ENCODE measurements at places on chromosomes 2 and 18.

DNA sequence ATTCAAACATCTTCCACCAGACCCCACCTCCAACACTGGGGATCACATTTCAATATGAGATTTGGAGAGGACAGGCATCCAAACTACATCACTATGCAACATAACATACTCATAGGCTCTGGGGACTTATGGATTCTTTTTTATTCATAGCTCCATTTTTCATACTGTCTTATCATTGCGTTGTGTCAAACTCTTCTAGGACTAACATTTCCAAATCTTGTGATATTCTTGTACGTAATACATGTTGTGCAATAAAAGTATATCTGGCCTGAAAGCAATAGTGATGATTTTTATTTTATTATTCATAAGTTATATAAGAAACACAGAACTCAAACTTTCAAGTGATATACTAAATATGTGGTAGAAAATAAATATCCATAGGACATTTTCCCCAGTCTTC, 60.6 kb upstream of the ACTR3 start:
- no peak for DNase-seq

- peak; percentile 22 for DNase-seq
Measured at GRCh38 chr2:109376115-109376514, 237.7 kb downstream of the SEPTIN10 start.

- DNase-seq: no peak
Measured at GRCh38 chr2:151482171-151482725, 72.5 kb downstream of the RIF1 start.

DNA sequence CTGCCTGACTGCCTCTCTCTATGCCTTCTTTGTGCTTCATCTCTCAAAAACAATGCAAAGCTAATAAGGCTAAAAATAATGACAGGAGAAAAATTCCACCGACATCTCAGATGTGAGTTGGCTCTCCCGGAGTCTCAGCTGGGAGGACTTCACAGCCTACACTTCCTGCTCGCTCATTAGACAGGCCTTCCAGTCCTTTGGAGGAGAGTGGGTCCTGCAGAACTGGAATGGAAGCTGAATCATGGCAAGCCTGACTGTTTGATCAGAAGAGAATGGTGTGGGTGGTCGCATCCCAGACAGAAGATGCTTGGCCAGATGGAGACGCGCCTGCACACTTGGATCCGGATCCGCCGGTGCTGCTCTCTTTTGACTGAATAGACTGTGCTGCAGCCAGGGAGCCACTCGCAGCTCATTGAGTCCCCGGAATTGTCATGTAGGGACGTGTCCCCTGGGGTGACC, 49.7 kb downstream of the TRIB2 start:
- DNase-seq: no peak

DNA sequence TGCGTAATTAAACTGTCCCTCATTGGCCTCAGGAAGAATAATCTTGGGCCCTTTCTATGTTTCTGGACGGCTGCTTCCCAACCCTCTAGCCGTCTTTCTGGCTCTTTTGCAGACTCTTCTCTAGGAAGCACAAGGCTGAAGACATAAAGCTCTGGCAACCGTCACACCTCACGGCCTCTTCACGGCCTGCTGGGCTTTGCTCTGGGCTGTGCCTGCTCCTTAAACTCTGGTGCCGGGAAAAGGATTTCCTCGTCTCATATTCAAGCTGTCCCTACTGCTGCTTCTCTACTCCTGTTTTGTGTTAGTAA, 36.0 kb upstream of the WIPF1 start:
- no peak for DNase-seq

DNA sequence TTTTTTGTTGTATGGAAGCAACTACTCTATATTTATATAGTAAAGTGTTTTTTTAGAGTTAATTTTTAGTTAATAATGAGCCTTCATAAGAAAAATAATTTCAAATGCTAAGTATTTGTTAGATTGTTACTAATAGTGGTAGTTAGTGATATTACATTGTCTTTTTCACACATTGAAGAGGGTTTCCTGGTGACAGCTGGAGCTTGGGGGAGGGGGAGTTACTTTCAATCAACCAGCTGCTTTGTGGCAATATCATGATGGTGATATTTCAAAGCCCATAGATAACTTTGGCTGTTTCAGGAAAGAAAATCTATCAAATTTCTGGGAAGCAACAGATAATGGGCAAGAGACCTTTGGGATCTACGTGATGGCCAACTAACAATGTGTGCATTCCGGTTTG, 4.1 kb downstream of the RHBDD1 start:
- no peak for DNase-seq

DNA sequence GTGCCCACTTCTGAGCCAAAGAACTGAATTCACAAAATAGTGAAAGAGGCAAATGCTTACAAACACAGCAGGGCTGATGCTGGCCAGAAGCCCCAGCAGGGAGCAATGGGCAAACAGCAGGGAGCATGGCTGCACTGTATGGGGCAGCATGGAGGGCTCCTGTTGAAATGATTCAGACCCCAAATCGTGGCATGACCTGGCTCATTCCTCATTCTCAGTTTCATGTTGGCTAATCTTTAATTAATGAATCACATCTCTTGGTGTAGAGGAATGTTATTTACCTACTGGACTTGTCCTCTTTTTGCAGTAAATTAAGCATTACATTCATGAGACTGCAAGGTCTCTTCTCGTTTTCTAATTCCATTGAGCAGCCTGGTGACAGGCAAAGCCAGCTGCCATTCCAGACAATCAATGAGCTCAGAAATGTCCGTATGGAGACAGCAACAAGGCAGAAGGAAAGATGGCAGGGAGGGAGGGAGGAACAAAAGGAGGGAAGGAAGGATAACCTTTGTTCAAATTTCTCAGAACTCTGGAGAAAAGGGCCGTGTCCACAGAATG, 84.9 kb upstream of the ST8SIA3 start:
- DNase-seq: no peak

DNA sequence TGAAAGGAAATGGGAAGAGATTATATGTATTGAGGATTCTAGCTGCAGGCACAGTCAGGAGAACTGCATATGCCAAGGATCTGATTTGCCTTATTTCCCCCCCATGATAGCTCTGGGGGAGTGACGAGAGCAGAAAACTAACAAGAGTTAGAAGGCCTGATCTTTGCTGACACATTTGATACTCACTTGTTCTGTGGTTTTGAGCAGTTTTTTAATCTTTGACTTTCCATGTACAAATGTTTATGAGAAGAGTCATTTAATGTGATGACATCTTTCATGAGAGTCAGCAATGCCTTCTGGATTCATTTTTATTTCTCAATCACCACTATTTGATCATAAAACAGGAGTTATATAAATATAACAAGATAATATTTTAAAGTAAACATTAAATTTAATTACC, 12.7 kb upstream of the SERPINB7 start:
- DNase-seq: no peak

GRCh38 chr2:195863564-195863963, 205.1 kb downstream of the DNAH7 start:
- no peak for DNase-seq

GRCh38 chr2:223235986-223236385, 184.0 kb downstream of the KCNE4 start:
- DNase-seq: no peak

- DNase-seq: no peak
Measured at GRCh38 chr2:24924732-24925131, 4.7 kb upstream of the ADCY3 start.

DNA sequence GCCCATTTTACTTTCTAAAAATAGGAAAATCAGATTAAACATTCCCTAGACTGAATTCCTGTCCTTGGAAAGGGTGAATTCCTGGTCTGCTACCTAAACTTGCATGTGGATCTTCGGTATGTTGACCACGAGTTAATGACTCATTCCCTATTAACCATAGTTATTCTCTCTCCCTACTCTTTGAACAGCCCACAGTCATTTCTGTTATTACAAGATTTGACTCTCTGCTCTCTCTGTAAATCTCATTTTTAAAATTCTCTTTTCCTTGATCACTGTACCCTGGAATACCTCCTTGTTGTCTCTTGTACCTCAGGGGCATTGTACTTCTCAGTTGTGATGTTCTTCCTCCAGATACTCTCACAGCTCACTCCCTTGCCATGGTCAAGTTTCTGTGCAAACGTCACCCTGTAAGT, 92.0 kb upstream of the GULP1 start:
- no peak for DNase-seq

- no peak for DNase-seq
Measured at GRCh38 chr2:28702878-28703277, 48.8 kb upstream of the PPP1CB start.

GRCh38 chr2:44740678-44741077, 200.8 kb upstream of the SIX3 start:
- DNase-seq: no peak

DNA sequence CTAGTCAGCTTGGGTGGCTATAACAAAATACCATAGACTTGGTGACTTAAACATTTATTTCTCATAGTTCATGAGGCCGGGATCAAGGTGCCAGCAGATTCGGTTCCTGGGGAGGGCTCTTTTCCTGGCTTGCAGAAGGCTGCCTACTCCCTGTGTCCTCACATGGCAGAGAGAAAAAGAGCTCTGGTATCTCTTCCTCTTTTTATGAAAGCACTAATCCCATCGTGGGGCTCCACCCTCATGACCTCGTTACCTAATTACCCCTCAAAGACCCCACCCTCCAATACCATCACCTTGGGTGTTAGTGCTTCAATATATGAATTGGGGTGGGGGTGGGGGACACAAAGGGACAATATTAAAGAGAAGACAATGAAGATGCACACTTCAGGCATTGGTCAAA, 67.1 kb upstream of the CCBE1 start:
- DNase-seq: no peak

DNA sequence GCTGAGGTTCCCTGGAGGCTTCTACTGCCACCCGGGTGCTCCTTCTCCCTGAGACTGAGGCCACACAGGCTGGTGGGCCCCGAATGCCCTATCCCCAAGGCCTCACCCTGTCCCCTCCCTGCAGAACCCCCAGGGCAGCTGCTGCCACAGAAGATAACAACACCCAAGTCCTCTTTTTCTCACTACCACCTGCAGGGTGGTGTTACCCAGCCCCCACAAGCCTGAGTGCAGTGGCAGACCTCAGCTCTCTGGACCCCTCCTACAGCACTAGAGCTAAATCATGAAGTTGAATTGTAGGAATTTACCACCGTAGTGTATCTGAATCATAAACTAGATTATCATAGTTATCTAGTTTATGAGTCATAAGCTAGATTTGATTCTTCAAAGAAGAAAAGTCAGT, 7.3 kb upstream of the CENPA start:
- no peak for DNase-seq

- no peak for DNase-seq
Measured at GRCh38 chr2:173734797-173735196, 230.4 kb downstream of the SP3 start.

GRCh38 chr18:23189768-23190661, 54.7 kb downstream of the CABLES1 start:
- no peak for DNase-seq

DNA sequence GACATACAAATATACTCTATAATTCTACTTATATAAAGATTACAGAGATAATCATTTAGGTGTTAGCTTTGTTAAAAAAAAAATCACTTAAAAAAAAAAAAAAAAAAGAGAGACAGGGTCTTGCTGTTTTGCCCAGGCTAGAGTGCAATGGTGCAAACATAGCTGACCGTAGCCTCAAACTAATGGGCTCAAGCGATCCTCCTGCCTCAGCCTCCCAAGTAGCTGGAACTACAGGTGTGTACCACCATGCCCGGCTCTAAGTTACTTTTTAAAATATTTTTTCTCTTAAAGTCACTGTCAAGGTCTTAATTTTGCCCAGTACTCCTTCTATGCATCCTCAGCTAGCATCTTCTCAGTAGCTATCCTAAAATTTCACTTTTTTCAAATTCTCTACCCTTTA, 77.2 kb upstream of the SLC25A52 start:
- DNase-seq: no peak

- no peak for DNase-seq
Measured at GRCh38 chr2:86012007-86012712, 93.5 kb downstream of the POLR1A start.

DNA sequence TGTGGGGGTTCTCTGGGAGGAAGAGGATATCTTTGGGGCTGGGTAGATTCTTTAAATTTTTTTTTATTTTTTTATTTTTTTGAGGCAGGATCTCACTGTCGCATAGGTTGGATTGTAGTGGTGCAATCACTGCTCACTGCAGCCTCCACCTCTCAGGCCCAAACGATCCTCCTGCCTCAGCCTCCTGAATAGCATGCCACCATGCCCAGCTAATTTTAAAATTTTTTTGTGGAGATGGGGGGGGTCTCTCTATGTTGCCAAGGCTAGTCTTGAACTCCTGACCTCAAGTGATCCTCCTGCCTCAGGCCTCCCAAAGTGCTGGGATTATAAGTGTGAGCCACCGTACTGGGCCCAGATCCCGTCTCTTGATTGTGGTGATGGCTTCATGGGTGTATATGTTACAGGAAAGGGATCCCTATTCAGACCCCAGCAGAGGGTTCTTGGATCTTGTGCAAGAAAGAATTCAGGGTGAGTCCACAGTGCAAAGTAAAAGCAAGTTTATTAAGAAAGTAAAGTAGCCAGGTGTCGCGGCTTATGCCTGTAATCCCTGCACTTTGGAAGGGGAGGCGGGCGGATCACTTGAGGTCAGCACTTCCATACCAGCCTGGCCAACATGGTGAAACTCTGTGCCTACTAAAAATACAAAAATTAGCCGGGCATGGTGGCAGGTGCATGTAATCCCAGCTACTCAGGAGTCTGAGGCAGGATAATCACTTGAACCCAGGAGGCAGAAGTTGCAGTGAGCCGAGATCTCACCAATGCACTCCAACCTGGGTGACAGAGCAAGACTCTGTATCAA, 2.0 kb upstream of the C2orf68 start:
- no peak for DNase-seq

- peak; percentile 54 for DNase-seq
Measured at GRCh38 chr18:48975817-48976649, 25.3 kb upstream of the SMAD7 start.

DNA sequence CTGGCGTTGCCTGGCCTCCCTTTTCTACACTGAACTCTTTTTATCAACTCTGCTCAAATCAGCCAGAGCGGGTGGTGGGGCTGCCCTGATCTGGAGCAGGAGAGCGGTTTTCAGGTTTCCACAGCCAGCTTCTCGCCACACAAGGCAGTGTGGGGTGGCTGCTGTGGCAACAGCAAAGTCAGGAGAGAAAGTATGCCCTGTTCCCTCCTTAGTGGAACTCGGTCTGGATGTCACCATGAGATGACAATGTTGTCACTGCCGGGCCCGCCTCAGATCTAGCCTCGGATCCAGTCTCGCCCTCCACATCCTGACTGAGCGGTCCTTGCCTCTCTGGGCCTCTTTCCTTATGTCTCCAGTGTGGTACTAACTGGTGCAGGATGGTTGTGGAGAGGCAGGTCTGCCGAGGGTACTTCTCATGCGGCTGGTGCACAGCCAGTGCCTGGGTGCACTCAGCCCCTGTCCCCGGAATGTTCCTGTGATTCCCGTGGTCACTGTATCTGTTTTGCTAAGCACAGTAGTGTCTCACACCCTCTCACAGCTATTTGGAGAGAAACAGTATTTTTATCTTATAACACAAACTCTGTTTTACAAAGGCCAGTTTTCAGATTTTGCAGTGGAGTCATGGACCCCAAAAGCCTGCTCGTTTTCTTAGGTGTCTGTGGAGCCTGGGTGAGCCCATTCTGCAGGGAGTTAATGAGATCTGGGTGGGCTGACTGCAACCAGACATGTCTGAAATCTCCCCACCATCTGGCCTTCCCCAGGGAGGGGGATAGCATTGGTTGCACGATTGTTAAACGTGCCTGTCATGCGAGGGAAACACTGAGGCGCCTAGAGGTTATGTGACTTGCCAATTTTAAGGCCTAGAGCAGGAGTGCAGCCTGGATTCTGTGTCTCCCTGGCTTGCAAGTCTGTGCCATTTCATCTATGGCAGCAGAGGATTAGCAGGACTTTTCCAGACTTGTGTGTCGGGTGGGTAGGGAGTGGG, 261.1 kb upstream of the AGAP1 start:
- no peak for DNase-seq

All from mesothelial cell of epicardium (in vitro differentiated cells).